ENCODE measurements at places on chromosomes 16 and 17.

DNA sequence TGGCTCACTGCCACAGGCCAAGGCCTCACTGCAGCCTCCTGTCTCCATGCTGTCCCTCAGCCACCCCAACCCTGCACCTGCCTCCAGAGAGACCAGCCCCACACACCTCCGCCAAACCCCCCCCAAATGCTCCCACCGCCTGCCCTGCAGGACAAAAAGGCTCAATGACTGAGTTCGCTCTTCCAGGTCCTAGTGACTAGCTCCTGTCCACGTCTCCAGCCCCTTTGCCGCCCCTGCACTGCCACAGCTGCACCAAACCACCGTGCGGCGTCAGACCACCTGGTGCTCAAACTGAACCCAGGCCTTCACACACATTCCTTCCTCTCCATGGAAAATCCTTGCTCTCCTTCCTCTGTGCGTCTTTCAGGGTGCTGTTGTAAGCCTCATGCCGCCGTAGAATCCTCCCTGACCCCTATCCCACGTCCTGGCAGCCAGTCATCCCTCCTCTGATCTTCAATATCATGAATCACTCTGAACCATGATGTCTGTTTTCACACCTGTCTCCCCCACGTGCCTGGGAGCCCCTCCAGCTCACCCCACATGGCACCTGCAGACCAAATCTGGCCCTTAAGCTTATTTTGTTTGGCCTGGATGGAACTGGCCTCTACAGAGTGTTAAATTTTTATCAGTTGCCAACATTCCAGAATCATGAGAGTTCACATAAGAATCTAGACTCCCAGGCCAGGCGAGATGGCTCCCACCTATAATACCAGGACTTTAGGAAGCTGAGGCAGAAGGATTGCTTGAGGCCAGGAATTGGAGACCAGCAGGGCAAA, 4.3 kb upstream of the GSG1L start:
- DNase-seq = no peak

- DNase-seq = peak; percentile 61
These were observed 45.2 kb upstream of the GSG1L start for GRCh38 chr16:28108590-28109247.

DNA sequence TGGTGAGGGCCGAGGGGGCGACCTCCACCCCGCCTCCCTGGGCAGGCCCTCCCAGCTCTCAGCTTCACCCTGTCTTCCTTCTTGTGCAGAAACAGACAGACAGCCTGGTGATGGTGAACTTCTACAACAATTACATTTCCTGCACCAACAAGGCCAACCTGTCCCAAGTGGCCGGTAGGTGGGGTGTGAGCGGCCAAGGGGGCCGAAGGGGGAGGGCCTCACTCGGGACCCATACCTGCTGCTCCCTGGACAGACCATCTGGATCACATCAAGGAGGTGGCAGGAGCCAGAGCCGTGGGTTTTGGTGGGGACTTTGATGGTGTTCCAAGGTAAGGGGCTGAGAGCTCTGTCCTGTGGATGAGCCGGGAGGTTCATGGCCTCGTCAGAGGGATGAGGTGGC, 20.1 kb downstream of the CHMP1A start:
- DNase-seq = no peak

- DNase-seq = peak; percentile 59
These were observed 66.8 kb downstream of the DNAH3 start for GRCh38 chr16:21083729-21084268.

DNA sequence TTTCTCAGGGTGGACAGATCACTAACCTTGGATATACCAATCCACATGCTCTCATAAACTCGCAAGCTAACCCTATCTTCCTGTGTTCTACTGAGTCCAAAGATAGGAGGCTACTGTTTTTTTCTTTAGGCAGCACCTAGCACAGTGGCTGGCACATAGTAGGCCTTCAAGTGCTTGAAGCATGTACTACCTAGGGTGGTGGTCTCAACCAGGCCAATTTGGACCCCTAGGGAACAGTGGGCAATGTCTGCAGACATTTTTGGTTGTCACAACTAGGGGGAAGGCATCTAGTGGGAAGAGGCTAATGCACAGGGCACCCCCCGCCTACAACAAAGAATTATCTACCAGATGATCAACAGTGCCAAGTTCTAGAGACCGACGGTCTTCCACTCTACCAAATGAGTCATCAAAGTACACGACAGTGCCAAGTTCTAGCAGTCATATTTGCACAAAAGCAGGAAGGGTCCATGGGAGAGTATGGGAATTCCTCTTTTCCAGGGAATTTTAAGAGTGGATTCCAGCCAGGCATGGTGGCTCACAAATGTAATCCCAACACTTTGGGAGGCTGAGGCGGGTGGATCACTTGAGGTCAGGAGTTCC, 390.3 kb downstream of the SLC39A11 start:
- DNase-seq = no peak

DNA sequence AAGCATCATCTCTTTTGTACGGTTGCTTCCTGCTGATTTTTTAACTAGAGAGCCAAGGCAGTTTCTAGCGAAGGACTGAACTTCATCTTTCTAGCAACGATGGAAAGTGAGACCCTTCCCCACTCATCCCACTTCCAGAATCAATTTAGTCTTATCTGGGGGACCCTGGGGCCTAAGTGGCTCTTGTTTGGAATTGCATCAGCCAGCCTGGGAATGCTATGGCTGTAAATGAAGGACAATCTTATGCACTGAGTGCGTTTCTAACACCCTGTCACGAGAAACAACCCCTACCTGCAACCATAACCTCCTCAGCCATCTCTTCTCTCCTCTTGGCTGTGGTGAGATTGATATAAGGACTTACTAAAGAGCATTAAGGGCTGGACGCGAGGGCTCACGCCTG, 64.8 kb downstream of the ERCC4 start:
- DNase-seq = no peak

DNA sequence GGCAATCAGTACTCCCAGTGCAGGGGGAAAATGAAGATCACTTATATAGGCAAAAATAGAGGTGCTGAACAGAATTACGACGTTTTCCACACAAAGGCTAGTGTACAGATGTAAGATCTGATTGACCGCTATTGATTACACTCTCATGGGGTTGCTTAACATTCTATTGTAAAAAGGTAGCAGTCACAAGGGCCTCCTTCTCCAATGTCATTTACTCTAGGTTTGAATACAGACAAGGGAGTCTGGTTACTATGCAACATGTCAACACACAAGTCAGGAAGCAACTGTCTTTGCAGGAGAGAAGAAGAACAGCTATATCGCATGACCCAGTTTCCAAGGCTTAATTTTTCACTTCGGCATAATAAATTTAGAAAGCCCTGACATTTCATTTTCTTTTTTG, 7.9 kb downstream of the KRT37 start:
- peak; percentile 3 for DNase-seq

DNA sequence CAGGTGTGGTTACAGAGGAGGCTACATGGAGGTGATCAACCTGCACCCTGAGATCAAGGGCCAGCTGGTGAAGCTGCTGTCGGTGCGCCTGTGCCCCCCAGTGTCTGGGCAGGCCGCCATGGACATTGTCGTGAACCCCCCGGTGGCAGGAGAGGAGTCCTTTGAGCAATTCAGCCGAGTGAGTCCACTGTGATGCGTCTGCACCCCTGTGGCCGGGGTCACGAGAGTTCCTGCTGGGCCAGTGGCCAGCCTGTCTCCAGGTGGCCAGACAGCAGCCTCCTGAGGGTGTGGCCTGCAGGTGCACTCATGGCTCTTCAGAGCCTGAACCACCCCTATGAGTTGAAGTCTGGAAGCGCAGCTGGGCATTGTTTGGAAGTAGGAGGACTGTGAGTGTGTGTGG, 38.1 kb downstream of the GPT2 start:
- no peak for DNase-seq

DNA sequence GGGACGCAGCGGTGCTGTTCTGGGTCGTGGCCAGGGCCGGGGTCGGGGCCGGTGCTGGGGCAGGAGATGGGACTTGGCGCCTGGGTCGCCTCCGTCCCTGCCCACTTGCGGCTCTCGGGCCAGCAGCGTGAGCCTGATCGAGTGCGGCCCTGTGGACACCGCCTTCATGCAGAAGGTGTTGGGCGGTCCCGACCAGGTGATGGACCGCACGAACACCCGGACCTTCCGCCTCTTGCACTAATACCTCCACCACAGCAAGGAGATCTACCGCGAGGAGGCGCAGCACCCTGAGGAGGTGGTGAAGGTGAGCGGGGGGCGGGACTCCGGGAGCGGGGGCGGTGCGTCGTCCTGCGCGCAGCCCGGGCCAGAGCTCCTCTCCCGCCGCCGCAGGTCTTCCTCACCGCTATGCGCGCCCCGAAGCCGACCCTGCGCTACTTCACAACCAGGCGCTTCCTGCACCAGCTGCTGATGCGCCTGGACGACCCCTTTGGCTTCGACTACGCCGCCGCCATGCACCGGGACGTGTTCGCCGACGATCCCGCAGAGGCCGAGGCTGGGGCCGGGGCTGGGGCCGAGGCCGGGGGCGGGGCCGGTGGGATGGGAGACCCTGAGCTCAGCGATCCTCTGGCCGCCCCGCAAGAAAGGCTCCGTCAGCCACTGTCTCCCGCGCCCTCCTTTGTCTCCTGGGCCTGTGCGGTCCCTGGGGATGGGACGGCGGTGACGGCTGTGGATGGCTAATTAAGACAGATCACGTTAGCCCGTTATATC, 4.5 kb upstream of the HSD17B1 start:
- peak; percentile 82 for DNase-seq

- DNase-seq = no peak
These were observed 25.0 kb downstream of the USP10 start for GRCh38 chr16:84724606-84725309.

DNA sequence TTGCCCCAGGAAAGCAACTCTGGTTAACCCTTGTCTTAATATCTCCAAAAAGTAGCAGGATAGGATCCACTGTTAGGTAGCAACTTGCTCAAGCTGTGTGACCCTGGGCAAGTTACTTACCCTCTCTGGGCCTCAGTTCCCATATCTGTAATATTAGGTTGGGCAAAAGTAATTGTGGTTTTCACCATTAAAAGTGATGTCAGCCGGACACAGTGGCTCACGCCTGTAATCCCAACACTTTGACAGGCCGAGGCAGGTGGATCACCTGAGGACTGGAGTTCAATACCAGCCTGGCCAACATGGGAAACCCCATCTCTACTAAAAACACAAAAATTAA, 179.3 kb downstream of the FOXL1 start:
- DNase-seq = no peak

GRCh38 chr17:3665834-3666233, 2.5 kb downstream of the TAX1BP3 start:
- DNase-seq = no peak

DNA sequence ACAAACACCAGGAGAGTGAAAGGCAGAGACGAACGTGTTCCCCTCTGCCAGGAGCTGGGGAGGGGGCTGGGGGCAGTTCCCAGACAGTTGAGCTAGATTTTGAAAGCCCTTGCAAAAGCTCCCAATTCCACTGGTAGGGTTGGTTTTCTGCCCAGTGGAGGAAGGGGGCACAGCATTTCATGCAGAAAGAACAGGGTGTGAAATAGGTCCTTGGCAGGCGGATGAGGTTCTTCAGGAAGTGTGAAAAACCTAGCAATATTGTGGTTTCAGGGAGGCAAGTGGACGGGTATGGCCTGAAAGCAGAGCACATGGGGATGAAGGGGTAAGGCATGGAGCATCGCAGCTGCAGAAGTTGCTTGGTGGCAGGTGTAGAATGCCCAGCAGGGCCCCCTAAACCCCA, 248.3 kb downstream of the KATNIP start:
- no peak for DNase-seq

GRCh38 chr17:5044630-5045029, 9.4 kb upstream of the SLC52A1 start:
- no peak for DNase-seq

DNA sequence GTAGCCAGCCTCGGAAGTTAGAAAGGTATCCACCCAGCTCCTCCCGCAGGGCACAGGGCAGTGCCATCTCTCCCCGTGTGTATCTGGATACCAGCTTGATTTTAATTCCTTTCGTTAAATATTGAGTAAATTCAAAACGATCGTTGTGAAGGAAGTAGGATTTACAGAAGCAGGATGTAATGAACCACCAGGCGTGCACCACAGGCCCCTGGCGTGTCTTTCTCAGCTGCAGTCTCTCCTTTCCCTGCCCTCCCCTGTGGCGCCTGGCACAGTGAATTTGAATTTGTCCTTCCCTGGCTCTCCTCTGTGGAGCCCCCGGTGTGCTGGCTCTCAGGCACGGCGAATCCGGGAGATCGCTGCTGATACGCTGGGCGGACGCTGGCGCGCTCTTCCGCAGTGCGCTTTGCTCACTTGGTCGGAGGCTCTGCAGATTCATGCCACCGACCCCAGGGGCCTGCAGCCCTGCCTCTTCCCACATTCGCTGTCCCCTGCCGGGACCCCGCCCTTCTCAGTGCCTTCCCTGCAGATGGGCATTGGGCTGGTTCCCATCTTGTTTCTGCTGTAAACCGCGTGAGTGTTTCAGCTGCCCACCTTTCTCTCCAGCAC, 164.6 kb downstream of the RPTOR start:
- no peak for DNase-seq

DNA sequence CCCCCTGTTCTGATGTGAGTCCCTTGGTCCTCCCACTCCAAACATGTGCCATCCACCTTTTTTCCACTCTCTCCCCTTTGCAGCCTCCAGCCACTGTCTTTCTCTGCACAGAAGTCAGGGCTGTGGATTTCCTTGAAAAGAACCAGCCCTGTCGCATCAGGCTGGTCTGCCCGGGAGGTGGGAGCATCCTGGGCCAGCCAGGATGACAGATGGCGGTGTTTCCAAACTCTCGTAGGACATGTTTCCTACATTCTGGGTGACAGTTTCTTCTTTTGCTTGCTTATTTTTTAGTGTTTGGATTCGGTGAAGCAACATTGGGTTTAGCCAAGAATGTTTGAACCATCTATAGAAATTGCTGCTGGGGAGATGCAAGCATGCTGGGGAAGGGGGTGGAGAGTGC, 100.8 kb downstream of the CCDC182 start:
- DNase-seq = no peak

GRCh38 chr17:66583112-66583748, 251.7 kb upstream of the CACNG5 start:
- DNase-seq = no peak

- peak; percentile 29 for DNase-seq
These were observed 724 bp downstream of the GAA start for GRCh38 chr17:80101946-80102663.

- DNase-seq = no peak
These were observed 3.0 kb upstream of the WFIKKN2 start for GRCh38 chr17:50832267-50832863.

DNA sequence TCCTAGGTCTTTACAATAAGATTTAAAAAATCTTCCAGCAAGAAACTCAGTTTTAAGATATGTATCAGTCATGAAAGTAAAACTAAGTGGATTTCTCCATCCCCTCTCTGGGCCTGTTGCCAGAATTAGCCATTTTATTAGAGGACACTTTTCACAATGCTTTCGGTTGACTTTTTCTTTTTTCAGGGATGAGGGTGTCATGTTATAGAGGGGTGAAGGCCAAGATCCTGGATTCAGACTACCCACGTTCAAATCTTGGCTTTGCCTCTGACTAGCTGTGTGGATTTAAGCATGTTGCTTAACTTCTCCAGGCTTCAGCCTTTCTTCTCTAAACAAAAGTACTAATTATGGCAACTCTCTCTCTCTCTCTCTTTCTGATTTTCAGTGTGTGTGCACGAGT, 111.7 kb upstream of the COX10 start:
- no peak for DNase-seq

GRCh38 chr16:69663846-69664245, 62.5 kb downstream of the NQO1 start:
- peak; percentile 9 for DNase-seq

GRCh38 chr17:77534137-77534536, 393.4 kb downstream of the SEC14L1 start:
- DNase-seq = no peak
